ENCODE measurements at places on chromosomes 7 and 10.

GRCh38 chr7:124208173-124208572 lies 175.3 kb upstream of the TMEM229A start:
- no peak for DNase-seq

DNA sequence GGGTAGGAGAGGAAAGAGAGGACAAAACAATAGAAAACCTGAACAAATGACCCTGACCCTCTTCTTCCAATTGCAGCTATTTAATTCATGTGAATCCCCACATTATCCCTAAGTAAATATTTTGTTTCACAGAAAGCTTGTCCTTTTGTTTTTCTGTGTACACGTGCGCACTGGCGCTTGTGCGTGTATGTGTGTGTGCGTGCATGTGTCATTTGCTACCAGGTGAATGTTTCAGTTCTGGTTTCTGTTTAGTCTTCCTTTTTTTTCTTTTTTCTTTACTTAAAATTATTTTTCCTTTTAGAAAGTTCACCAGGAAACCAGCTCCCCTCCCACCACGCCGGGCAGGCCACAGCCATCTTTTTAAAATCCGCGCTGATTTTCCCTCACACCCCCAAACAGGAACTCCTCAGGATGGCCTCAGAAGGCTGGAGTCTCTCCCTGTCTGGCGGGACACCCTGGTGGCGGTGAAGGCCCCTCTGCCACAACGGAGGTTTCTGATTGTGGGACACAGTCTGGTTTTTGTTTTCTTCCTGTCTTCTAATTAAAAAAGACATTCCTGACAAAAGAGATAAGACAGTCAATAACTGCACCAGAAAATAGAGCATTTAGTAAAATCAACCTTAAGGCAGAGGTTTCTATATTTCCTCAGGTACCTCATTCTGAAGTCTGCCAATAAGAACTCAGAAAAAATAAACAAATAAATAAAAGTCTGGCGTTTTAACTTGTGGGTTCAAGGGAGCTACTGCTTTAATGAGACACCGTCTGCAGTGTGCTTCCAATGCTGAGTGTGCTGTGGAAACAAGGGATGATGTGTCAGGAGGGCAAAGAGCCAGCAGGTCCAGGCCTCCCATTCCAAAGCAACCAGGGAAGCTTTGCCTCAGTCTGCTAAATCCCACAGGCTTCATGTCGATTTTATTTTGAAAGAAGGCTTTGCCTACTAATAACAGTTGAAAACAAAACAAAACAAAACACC lies 17.4 kb downstream of the IRF5 start:
- no peak for DNase-seq

DNA sequence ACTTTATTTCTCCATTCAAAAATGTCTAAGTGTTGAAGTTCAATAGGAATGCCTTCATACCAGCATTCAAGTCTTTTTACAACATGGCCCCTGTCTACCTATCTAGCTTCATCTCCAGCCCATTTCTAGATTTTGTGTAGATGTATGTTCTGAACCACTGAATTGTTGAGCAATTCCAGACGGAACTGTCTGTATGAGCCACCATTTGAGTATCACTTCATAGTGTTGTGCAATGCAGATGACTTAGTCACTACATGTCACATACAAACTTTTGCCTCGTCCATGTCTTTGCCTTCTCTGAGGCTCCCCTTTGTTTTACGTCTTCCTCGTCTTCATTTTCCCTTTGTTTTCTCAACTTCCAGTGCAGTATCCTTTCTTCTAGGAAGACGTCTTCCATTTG lies 118.1 kb downstream of the INHBA start:
- DNase-seq: no peak

GRCh38 chr7:7178906-7179305 lies 3.4 kb upstream of the C1GALT1 start:
- no peak for DNase-seq

DNA sequence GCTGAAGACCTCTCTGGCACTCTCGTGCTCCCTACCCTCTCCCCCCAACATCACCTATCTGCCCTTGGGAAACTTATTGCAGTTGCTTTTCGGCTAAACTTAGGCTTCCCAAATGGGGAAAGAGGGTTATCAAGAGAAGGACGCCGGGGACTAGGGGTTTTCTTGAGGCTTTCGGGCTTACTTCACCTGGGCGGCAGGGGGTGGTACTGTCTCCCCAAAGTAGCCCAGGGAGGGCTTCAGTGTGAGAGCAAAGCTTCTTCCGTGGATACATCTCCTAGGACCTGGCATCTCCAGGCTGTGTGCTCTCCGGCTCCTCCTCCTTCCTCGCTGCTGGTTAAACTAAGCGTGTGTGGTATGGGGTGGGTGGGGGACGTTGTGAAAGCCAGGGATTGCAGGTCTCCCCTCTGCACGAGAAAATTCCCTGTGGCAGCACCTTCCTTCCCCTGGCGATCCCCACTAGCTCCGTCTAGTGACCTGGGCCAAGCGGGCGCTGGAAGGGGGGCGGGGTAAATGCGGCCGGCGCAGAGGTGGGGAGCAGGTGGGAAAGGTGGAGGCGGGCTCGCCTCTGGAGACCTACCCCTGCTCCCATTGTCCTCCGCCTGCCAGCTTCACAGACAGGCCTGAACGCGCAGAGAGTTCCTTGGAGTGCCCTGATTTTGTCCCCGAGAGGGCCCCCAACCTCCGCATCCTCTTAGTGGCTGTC lies 1.1 kb downstream of the PLXDC2 start:
- no peak for DNase-seq

- no peak for DNase-seq
Measured at GRCh38 chr7:7505915-7506314, 29.8 kb downstream of the COL28A1 start.

- no peak for DNase-seq
Measured at GRCh38 chr7:106618480-106618879, 42.5 kb downstream of the CCDC71L start.

DNA sequence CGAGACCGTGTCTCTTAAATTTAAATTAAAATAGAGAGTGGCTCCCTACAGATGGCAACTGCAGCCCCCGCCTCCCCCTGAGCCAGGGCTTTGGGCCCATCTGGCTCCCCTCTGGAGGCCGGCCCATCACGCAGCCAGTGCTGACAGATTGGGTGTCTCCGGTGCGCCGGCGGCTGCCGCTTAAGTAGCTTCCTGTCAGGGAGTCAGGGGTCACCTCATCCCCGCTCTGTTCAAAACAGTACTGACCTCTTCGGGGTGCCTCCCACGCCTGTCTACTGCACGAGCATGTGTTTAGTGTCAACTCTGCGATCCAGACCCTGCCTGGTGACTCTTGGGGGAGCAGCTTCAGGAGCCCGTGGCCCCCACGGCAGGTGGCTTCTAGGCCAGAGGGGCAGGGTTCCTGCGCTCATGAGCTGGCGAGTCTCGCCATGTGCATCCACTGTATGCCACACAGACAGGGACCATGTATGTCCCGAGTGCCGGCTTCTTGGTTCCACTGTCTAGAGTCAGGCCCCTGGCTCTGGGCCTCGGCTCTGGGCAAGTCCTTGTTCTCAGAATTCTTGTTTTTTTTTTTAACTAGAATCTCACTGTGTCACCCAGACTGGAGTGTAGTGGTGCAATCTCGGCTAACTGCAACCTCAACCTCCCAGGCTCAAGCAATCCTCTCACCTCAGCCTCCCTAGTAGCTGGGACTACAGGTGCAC lies 36.1 kb downstream of the KCTD7 start:
- DNase-seq: no peak

GRCh38 chr10:97380516-97380915 lies 20.6 kb downstream of the RRP12 start:
- DNase-seq: no peak

DNA sequence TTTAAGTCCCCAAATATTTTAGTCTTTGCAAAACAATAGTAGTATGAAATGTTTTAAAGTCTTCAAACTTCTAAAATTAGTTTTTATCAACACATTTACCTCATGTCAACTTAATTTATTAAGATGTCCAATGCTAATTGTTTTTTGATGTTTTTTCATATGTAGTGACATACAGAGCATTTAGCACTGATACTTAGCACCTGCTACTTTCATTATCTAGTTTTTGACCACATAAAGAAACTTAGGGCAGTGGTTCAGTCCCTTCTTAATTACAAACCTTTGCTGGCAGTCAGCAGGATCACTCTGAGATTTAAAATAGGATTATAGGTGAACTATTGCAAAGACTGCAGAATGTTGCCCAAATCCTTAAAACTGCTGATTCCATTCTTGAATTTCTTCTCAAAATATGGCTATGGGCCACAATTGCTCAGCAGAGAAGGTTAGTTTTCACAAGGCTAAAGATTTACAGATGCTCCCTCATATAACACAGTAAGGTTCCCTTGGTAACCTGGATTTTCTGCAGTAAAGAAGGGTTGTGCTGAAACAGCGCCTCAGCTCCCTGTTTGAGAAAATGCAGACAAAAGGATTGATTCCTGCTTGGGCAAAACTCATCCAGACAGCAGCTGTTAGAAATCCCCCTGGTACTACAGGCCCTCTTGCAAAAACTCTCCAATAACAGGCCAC lies 3.4 kb downstream of the GPR85 start:
- DNase-seq: no peak

DNA sequence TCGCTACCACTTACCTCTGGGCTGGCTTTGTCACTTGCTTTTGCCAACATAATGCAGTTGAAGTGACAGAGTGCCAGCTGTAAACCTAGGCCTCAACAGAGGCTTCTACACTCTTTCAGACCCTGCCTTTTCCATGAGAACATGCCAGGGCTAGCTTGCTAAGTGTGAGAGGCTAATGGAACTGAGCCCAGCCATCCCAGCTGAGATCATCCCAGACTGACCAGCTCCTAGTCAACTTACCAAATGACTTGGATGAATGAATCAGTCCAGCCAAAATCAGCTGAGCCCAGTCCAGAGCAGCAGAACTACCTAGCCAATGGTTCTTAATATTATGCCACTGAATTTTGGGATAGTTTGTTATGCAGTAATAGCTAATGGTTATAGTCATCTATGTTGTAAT lies 34.7 kb upstream of the MKLN1 start:
- DNase-seq: no peak

- DNase-seq: no peak
Measured at GRCh38 chr7:135793841-135794240, 45.2 kb upstream of the FAM180A start.

- no peak for DNase-seq
Measured at GRCh38 chr7:91636129-91636724, 244.3 kb downstream of the MTERF1 start.

DNA sequence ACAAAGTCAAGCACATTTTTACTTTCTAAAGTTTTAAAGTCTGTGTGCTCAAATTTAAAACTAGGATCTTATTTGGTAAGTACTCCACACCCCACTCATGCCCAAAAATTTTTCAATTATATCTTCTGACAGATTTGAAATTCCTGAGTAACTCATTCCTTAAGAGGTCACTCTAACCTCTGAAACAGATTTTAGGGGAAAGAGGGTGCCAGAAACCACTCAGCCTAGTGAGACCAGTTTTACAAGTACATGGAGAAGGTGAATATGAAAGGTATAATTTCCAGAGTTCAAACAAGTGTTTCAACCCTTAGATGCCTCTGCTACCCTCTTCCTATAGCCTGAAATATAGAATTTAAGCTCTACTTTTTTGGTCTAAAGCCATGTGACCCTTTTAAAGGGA lies 79.2 kb downstream of the C7orf25 start:
- DNase-seq: no peak

GRCh38 chr7:120714945-120715344 lies 143.0 kb downstream of the TSPAN12 start:
- no peak for DNase-seq

GRCh38 chr10:75303045-75303777 lies 67.5 kb upstream of the COMTD1 start:
- DNase-seq: no peak

- DNase-seq: no peak
Measured at GRCh38 chr10:18197706-18198105, 57.5 kb downstream of the CACNB2 start.

- DNase-seq: no peak
Measured at GRCh38 chr10:70052462-70053217, at the start of gene MACROH2A2. Gene MACROH2A2, plus strand, starts transcription at chr10:70052846. Its CDS starts 22,813 bp downstream, at chr10:70075659.

GRCh38 chr7:99739699-99740572 lies 4.9 kb upstream of the CYP3A7 start:
- DNase-seq: no peak

- no peak for DNase-seq
Measured at GRCh38 chr7:8365499-8366110, 67.8 kb upstream of the NXPH1 start.

- DNase-seq: no peak
Measured at GRCh38 chr10:51137756-51138529, 63.7 kb downstream of the PRKG1 start.

DNA sequence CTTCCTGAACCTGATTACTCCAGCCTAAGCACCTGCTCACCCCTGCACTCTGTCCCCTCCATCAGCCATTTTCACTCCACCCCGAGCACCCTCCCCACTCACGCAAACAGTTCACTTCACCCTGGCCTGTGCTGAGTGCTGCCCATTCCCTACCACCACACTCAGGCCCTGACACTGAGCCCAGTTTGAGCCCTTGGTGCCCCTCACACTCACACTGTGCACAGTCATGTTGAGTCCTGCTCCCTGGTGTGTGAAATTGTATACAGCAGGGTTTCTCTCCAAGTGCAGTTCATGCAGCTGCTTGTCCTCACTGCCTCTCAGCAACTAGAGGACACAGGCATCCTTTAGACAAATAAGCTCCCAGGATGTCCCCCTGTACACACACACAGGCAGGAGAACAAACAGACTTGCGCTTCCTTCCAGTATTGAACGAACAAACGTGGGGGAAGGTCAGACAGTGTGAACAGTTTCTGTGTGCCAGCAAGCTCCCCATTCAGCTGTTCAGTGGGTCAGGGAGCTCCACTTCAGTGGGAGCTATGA lies 6.8 kb downstream of the MYO1G start:
- no peak for DNase-seq

GRCh38 chr7:41889040-41889439 lies 186.2 kb upstream of the INHBA start:
- no peak for DNase-seq

GRCh38 chr10:70656489-70656888 lies 15.8 kb upstream of the ADAMTS14 start:
- no peak for DNase-seq

DNA sequence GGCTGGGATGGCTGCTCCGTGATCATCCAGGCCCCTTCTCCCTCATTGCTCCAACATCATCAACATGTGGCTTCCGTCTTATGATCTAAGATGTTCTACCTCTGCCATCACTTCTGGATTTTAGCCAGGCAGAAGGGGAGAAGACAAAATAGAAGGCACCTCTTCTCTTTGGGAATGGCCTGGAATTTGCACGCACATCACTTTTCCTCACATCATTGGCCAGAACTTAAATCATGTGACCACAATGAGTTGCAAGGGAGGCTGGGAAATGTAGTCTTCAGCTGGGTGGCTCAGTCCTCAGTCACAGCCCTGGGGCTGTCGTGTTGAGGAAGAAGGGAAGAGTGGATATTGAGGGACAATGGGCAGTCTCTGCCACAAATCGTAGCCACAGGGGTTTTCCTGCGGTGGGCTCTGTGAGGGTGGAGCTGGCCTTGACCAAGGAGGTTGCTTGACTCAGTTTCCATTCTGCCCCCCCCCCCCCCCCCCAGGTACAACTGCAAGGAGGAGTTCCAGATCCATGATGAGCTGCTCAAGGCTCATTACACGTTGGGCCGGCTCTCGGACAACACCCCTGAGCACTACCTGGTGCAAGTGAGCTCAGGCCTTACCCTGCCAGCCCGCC lies 50.3 kb downstream of the PALD1 start:
- DNase-seq: no peak
